ENCODE measurements at places on chromosomes 7 and 10.

- DNase-seq = no peak
Observed at GRCh38 chr7:21352540-21353387, 75.1 kb upstream of the SP4 start.

DNA sequence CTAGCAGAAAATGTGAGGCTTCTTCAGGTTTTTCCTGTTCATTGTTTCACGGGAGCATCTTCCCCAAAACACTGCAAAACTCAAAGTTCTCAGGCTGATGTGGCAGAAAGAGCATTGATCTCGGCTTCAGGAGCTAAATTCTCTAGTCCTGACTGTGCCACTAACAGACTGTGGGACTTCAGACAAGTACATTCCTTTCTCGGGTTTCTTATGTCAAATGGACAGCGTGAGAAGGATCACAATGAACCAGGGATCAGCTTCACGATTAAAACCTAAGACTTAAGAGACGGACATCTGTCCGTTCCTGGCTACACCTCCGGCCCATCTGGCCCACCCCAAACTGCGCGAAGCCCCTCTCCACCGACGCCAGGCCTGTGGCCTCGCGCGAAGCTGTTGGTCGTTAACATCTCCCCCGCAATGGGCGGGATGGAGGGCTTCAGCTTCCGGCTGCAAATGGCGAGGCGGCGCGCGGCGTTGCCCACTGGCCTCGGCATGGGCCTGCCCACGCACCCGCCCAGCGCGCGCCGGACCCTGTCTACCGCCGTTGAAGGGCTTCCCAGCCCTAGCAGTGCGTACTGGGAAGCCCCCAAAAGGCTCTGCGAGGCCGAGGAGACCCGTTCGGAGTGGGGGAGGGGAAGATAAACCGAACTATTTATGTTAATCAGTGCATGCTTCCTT, 549 bp upstream of the DDX50 start:
- no peak for DNase-seq

DNA sequence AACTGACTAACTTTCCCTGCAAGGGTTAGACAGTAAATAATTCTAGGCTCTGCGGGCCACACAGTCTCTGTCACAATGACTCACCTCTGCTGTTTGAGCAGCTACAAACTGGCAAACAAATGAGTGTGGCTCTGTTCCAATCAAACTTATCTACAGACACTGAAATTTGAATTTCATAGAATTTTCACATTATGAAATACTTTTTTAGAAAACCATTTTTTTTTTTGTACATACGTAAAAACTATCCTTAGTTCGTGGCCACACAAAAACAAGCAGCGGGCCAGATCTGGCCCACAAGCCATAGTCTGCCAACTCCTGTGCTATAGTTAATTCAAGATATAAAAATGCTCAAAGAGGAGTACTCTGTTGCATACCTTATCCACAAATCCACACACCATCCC, 32.6 kb downstream of the PIP4K2A start:
- DNase-seq = no peak

- no peak for DNase-seq
Observed at GRCh38 chr10:76311752-76312636, 880.6 kb downstream of the LRMDA start.

- DNase-seq = no peak
Observed at GRCh38 chr10:77004917-77005564, 632.6 kb downstream of the KCNMA1 start.

DNA sequence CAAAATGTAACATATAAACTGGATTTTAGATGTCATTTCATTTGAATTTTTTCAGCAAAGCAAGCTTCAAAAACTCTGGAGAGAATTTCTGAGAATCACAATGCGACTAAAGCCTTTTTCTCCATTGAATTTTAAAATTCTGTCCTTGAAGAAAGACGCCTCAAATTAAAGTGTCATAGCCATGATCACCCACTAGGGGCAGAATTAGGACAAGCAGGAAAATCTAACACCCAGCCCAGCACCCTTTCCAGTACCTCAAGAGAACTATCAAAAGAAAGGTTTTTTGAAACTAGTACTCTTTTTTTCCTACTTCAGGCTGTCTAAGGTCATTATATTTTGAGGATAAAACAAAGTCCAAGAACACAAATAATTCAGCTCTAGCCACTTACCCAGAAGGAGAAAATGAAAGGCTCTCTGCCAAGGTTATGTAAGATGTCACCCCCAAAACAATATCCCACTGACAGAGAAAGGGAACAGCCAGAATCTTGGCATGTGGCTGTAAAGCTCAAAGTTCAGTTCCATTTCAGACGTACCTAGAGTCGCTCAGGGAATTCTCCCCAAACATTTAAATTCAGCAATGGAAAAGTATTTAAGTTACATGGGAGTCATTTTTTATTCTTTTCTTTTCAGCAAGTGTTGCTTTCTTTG, 299.4 kb downstream of the SNX13 start:
- peak; percentile 23 for DNase-seq

- DNase-seq = no peak
Observed at GRCh38 chr10:77493851-77494261, 143.8 kb downstream of the KCNMA1 start.

DNA sequence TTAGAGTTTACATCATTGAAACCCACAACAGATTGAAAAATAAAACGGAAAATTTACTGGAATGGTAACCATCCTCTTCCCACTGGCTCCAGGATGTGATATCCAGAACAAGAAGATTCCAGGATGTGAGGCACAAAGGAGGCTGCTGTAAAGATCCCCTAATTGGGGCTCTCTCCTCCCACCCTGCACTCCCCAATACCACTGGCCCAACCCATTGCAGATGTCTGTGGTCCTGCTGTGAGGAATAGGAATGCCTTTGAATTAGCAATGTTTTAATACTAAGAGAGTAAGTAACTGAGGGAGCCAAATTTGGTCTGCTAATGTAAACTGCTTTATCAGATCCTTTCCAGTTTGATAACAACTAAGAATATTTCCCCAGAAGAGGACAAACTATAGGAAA, 225.9 kb upstream of the INHBA start:
- DNase-seq = no peak

- DNase-seq = no peak
Observed at GRCh38 chr10:127168261-127168660, 28.1 kb downstream of the INSYN2A start.

DNA sequence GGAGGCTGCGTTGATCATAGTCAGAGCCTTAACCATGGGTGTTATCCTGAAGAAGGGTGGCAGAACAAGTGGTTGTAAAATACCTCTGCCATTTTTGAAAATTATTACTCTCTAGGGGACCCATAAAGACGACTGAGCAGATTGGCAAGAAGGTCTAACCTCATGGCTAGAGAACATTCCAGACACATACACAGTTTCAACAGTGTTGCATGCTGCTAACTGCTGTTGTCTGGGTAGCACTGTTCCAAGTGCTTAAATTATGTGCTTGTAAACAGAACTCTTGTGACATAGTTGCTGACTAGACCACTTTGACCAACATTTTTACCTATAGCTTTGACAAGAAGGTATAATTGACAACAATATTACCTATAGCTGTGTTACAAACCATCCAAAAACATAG, 46.1 kb upstream of the FOXP2 start:
- no peak for DNase-seq

- DNase-seq = no peak
Observed at GRCh38 chr7:22137026-22137425, 191.3 kb upstream of the CDCA7L start.

GRCh38 chr10:49740346-49741107, 21.6 kb downstream of the OGDHL start:
- no peak for DNase-seq

GRCh38 chr7:158055726-158056510, 531.7 kb downstream of the PTPRN2 start:
- no peak for DNase-seq

- no peak for DNase-seq
Observed at GRCh38 chr7:148570510-148570909, 20.1 kb upstream of the C7orf33 start.

GRCh38 chr10:119259345-119259744, 52.0 kb downstream of the GRK5 start:
- DNase-seq = no peak

DNA sequence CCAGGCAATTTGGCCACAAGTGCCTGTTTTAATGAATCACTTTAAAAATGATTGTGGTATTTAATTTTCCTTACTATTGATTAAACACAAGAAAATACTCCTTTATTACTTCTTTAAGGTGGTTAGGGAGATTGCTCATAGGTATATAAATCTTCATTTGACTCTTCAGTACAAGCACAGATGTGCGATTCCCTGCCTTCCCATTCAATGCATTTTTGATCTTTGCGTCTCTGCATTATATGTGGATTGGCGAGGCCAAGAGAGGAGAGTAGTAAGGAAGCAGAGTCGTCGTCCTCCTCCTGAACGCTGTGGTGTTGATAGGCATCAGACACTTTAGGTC, 683.7 kb downstream of the LRMDA start:
- DNase-seq = no peak

GRCh38 chr7:45088146-45088701, 545 bp downstream of the NACAD start:
- DNase-seq = no peak

DNA sequence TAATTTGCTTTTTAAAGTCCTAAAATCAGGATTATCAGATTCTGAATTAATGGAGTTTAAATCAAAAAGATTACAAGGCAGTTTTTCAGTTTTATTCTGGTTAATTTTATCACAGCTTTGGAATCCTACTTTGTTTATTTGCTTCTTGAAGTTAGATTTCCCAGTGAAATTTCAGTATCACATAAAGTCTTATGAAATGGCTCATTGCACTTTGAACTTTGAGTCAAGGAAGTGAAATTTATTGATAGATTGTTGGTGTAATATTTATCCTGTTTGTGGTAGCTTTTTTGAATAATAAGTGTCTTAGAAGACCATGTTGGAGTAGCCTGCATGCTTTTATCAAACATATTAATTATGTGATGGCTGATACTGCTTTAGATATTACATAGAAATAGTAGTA, 92.6 kb downstream of the PTEN start:
- no peak for DNase-seq

DNA sequence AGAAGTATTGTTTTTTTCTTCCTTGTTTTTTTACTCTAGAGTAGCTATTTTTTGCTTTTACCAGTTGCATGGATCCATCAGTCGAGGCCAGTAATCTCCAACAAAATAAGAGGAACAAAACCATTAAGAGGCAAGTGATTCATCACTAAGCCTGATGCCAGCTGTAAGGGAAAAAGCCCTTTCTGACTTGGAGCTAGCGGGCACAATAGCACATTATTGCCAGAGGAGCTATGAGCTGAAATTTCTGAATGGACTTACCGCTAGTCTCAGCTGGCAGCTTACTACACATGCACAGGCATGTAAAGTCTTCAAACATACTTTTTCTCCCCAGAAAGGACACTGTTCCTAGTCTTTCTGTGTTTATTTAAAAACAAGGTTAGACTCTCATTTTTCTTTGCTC, 41.6 kb upstream of the PTPRZ1 start:
- no peak for DNase-seq

DNA sequence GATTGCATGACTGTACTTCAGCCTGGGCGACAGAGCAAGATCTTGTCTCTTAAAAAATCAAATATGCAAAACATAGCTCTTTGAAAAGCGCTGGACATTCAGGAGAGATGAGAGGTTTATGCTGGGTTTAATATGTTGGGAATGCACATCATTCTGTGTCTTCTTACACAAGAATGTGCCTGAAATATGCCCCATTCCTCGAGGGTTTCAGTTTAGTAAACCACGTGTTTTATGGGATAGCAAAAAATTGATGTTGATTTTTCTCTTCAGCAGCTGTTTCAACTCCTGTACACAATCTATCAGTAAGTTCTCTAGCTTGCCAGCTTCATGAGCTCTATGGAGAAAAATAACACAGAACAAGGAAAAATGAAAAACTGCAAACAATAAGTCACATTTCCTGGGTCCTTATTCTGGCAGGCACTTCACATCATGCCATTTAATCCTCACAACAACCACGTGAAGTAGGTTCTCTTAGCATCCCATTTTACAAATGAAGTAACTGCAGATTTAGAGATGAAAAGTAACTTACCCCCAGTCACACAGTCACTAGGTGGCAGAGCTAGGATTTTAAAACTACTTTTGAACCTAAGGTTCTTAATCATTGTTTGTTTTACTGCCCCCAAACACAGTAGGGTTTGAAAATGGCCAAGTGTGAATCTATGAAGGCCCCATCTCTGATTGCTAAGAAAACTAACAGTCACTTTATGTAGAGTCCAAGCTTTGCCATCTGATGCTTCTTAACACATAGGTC, 423.6 kb downstream of the PHTF2 start:
- no peak for DNase-seq

- no peak for DNase-seq
Observed at GRCh38 chr10:47145290-47145934, 154.6 kb upstream of the GDF10 start.

DNA sequence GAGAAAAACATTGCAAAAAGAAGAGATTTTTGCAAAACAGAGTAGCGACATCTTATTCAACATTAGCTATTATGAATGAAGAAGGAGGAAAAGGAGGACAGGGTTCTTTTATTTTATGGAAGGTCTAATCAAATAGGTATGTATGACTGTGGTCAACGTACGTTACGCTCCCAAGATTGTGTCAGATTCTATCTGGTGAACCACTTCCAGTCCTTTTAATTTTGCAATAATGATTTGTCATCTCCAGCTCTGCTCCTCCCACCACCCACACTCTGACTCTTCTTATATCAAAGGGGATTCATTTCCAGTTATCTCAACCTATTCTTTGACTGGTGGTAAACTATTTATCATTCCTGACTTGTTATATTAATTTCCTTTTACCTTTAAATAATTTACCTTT, 259.9 kb downstream of the CACNA2D1 start:
- DNase-seq = no peak

- no peak for DNase-seq
Observed at GRCh38 chr10:97796651-97797050, 24.9 kb upstream of the SFRP5 start.

- no peak for DNase-seq
Observed at GRCh38 chr10:83512681-83513080, 626.6 kb upstream of the GHITM start.

DNA sequence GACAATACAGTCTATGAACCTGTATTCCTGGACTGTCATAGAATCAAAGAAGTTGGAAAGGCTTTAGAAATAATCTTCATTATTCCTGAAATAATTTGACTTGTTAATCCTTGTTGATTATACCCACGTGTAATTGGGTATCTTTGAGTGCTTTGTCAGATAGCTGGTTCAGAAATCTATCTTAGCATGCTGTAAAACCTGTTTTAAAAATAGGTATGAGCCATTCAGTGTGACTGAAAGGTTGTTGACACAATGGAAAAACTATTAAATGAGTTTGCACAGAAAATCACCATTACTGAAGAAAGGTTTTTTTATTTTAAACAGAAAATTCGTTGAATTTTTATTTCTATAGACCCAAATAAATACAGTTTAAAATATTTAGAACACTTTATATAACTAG, 38.7 kb downstream of the PHTF2 start:
- no peak for DNase-seq

GRCh38 chr7:601595-602340, 82.1 kb upstream of the PDGFA start:
- no peak for DNase-seq

DNA sequence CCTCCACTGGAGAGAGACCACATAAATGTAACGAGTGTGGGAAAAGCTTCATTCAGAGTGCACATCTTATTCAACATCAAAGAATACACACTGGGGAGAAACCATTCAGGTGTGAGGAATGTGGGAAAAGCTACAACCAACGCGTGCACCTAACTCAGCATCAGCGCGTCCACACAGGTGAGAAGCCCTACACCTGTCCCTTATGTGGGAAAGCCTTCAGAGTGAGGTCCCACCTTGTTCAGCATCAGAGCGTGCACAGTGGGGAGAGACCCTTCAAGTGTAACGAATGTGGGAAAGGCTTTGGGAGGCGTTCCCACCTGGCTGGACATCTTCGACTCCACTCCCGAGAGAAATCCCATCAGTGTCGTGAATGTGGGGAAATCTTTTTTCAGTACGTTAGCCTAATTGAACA, 20.6 kb downstream of the FAM200A start:
- no peak for DNase-seq

Data from COR-L47 (cell line).